Hematopoietic multipotent progenitor cell treated with erythropoietin and hydrocortisone succinate and interleukin-3 and kit ligand, for 4 days (in vitro differentiated cells): ENCODE measurements at places on chromosomes 2 and 18.

GRCh38 chr2:46461709-46462171 is 17.6 kb upstream of the TMEM247 start:
- DNase-seq, result peak; percentile 82

GRCh38 chr2:55888936-55889335 is 34.6 kb downstream of the EFEMP1 start:
- DNase-seq, result no peak

DNA sequence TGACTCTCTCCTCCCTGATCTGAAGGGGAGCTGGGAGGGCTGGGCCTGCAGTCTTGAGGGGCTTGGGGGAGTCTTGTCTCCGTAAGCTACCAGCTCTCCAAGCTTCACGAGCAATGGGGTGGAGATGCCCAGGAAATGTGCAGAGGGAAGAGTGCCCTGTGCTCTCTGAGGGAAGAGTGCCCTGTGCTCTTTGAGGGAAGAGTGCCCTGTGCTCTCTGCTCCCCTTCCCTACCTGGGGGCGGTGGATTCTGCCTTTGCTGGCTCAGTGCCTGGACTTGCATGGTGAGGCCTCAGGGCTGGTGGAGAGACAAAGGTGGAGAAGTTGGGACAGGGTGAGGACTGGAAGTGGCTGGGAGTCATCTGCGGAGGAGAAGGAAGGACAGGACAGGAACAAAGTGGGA is 72.7 kb downstream of the TWIST2 start:
- no peak for DNase-seq

DNA sequence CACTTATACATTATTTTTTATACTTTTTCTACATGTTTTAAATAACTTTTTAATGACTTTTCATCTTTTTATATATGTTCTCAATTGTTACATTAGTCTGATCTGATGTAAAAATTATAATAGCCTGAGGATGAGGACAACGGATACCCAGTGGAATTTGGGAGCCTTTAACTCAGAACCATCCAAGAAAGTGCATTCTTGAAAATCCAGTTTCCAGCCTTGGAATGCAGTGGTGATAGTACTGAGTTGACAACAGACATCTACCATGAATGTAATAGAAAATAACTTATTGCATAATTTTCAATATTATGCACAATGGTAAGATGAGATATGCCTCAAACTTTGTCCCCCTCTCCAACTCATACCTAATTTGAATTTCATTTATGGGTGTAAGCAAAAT is 120.7 kb upstream of the ZC3H15 start:
- no peak for DNase-seq

- DNase-seq, result no peak
Observed at GRCh38 chr2:27810455-27810854, 38.9 kb downstream of the MRPL33 start.

- no peak for DNase-seq
Observed at GRCh38 chr18:64765908-64766307, 617.0 kb upstream of the LINC00305 start.

- no peak for DNase-seq
Observed at GRCh38 chr2:224969095-224969494, 73.2 kb downstream of the DOCK10 start.

DNA sequence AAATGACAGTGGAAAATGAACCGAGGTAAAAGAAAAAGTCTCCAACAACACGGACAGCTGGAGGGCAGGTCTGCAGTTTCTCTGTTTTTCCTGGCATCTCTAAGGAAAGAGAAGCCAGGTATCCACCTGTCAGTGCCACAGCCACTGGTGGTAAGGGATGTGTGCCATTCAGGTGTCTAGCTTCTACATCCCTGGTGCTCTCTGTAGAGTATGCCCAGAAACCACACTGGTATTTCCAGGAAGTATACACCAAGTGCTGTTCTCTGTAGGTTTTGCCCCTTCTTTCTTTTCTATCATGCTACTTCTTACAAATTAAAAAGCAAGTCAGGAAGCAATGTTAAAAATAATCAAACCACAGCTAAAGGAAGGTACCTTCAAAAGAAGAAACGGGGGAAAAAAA is 7.6 kb upstream of the AGFG1 start:
- DNase-seq, result no peak

DNA sequence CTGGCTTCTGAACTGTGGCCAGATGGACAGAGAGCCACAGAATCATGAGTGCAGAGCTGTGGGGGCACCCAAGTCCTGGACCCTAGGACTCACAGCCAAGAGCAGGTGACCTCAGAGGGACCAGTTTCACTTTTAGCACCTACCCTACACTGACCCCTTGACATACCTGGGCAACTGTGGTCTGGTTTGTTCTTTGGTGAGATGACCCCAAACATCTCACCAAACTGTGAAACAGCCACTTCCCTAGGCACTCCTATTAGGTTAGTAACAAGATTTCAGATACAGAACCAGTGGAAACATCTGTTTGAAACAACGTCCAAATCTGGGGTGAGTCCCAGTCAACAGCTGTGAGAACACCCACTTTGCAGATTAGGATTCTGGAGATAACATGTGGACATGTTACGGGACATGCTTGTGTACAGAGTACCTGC is 1.9 kb upstream of the ZFP36L2 start:
- peak; percentile 80 for DNase-seq

DNA sequence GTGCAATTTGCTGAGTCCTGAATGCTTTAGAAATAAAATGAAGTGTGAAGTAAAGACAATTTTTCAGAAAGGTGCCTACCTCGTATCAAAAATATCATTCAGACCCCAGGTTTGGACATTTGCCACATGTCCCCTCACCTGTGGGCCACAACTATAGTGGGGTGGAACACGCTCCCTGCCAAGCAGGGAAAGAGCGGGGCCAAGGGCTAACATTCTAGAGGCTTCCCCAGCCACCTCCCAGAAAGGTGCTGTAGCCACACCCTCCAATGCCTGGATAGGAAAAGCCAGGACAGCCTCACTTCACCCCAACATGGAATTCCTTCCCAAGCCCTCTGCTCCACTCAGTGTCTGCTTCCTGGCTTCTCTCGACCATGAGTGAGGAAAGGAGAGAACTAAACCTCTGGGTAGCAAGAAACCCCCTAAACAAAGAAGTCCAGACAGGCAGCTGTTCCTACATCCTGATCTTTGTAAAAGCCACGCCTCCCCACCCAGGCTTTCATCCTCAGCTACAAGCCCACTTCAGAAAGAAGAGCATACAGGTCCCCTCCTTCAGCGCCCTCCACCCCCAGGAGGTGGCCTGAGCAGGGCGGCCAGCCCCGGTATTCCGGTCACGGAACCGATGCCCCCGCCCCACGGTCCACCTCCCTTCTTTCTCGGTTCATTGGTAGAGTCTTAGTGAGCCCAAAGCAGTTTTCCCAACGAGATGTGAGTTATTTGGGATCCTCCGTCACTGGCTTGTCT is 2.1 kb downstream of the COL6A3 start:
- no peak for DNase-seq

- peak; percentile 91 for DNase-seq
Observed at GRCh38 chr18:70464343-70465114, 175.7 kb downstream of the SOCS6 start.

DNA sequence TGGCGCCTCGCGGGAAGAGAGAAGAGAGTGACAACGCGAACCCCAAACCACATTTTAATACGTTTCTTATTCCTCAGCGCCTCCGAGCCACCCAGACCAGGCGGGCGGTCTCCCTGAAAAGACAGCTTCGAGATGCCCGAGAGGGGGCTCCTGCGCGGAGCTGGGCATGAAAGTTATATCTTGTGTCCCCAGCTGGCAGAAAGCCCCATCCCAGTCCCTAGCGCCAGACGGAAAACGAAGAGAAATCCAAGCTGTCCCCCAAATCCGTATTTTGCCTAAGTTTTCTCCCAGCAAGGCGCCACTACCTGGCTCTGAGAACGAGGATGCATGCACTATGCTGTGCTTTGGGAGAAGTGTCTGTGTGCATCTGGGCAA is 797 bp downstream of the NXPH2 start:
- DNase-seq, result peak; percentile 35

DNA sequence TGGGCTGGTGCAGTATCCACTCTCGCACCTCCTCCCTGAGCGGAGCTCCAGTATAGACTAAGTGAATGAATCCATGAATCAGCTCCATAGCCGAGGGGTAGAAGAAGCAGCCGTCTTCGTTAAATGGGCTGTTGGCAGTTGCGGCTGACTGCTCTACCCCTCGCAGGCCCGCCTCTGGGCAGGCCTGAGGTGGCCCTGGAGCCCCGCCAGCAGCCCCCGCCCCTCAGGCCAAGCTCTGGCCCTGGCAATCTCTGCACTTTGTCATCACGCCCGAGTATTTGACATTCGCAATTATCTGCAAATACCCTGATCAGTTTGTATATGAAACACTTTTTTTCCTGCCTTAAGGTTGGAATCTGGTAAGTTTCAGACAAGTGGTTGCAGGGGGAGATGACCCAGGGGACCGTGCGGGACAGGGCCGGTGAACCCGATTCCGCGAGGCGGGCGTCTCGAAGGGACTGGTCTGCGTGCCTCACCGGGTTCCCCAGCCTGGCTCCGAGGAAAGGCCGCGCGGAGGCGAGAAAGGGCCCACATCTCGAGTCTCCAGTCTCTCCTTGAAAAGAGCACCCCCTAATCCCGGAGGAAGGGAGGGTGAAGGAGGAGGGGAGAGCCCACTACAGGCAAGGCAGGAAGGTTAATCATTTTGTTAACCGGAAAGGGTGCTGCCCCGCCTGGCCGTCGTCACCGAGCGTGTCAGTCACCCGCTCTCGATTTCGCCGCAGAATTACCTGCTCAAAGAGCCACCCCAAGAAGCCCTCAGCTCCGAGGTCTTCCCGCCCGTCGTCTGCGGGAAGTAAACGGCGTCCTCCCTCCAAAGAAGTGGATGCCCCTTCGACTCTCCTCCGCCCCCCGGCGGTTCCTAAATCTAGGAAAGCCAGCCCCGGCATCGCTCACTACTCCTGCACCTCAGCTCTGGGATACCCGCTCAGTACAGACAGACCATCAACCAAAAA is 11.1 kb upstream of the SATB2 start:
- no peak for DNase-seq

GRCh38 chr2:40962026-40962425 is 510.1 kb upstream of the SLC8A1 start:
- peak; percentile 47 for DNase-seq
